Fibroblast of skin of scalp (primary cell): ENCODE measurements at places on chromosomes 7 and 10.

DNA sequence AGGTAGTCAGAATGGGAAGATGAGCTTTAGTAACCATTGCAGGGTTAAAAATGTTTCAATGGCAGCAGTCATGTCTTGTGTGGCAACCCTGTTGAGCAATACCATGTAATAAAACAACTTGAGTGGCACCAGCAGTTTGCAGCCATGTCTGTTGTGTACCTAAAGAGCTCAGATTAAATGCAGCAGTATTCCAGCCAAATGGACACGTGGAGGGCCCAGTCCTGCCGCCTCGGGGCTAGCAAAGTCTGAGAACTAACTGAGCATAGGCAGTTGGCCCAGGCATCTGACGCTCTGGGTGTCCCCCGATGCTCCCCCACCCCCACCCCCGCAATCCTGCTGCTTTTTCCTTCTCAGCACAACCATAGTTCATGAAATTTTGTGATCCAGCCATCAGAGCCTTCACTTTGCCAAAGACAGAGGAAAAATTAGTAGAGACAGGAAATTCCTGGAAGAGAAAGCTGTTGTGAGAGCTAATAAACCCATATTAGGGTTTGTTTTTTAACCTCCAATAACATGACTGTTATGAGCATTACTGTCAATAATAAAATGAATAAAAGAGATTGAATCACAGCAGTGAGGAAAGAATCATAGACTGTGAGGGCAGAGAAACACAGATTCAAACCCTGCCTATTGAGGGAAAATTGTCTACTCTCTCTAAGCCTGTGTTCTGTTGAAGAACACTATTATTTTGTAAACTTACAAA, 220.6 kb upstream of the RHOBTB1 start:
- DNase-seq, result no peak

DNA sequence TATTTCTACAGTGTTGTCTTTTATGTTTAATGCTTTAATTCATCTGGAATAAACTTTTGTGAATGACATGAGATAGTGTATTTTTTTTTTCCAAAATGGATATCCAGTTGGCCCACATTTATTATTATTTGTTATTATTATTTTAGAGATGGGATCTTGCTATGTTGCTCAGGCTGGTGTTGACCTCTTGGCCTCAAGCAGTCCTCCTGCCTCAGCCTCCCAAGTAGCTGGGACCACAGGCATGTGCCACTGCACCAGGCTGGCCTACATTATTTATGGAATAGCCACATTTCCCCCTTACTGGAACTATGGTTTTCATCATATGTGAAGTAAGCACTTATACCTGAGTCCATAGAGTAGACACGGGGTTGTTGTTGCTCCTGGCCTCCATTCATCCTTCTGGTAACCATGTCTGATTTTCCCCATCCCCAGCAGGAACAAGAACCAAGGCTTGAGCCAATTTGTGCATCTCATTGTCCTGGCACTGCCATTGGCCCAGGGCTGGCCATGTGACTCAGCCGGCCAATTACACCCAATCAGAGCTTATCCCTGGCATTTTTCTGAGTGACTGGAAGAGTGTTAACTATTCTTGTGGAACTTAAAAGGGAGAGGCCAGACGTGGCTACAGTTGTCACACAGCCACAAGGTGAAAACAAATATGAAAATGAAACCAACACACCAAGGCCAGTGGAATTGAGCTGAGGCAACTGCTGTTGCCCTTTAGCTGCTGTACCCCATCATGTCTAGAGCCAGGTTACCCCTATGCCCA, 23.1 kb downstream of the PRF1 start:
- no peak for DNase-seq

DNA sequence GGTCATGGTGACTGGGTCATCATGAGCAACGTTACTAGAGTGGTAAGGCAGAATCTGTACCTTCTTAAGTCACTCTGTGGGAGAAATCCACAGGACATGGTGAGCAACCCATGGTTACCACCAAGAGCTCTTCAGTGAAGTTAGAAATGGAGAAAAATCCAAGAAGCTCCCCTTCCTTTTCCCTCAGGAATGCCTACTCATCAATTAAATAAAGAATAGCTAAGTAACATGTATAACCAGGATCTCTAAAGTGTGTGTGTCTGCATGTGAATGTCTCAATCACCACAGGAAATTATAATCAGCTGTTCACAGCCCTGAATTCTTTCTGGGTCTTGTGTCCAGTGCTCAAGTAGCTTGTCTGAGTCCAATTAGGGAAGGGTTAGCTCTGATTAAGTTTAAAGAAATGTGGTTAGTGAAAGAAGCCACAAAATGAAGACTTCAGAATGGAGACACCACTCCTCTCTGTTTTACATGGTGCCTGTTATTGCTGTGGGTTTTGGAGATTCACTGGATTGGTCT, 73.2 kb downstream of the SEM1 start:
- DNase-seq, result peak; percentile 62

DNA sequence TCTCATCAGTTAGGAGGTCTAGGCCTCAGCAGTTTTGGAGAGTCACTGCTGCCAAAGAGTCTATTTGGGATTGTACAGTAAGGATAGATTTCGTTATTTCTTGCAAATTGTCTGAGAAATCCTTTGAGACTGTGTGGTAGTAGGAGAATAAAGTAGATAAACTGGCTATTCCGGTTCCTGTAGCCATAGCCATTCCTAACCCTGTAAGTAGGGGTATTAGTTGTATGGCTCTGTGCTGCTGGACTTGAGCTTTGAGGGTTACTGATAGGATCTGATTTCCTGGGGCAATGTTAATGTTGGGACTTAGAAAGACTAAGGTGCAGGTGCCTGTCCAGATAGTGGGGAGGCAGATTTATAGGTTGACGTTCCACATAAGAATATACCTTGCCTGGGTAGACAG, 36.1 kb upstream of the ZNF138 start:
- no peak for DNase-seq

DNA sequence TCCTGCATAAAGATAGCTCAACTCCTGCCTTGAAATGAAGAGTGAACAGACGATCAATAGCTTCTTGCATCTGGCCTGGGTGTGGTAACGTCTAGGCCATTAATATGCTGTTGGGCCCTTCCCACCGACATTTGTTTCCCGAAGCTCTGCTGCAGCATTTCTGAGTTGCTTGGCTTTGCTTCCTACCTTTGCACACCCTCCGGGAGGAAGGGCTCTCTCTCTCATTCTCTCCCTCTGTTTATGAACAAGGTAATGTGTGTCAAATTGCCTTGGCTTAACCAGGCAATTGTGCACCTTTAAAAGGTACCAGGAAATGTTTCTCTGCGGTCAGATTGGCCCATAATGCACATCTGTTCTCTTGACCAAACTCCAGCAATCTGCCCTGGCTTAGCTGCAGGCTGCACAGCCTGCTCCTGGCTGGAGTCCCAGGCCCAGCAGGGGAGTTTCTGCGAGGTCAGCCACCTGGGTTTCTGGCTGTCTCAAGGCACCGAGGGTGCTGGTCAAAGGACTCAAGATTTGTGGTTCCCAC, 223.7 kb downstream of the SNX10 start:
- no peak for DNase-seq

DNA sequence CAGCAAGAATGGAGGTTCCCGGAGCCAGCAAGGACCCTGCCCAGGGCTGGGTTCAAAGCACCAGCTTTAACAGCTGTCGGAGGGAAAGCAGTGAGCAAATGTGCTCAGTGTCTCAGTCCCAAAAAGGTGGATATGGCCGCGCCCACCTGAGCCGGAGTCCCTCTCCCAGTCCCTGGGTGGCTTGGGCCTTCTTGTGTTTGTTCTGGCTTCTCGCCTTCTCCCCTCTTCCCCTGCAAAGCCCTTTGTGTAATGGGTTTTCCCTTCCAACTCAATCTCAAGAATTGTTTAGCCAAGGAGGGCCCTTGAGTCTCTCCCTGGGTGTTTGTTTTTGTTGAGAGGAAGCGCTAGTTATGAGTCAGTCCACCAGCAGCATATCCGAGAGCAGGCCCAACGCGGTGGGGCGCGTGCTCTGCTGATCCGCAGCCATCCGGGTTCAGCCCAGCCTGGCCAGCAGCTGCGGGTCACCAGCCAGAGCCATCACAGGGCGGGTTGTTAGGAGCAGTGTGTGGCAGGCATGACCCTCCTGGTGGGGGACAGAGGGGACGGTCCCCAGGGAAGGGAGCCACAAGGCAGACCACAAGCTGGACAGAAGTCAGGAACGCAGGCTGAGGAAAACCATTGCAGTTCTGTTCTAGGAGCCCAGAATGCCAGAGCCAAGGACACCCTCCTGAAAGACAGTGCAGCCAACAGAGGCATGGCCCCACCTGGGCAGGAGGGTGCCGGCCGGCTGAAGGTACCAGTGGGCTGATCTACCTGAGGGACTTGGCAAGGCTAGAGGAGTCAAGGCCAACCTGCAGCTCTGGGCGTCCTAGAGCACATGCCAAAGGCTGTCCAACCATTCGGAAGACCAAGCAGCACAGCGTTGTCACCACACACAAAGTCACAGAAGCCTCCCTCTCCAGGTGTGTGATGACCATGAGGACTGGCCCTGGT, 21.3 kb downstream of the CALML3 start:
- DNase-seq, result peak; percentile 88

DNA sequence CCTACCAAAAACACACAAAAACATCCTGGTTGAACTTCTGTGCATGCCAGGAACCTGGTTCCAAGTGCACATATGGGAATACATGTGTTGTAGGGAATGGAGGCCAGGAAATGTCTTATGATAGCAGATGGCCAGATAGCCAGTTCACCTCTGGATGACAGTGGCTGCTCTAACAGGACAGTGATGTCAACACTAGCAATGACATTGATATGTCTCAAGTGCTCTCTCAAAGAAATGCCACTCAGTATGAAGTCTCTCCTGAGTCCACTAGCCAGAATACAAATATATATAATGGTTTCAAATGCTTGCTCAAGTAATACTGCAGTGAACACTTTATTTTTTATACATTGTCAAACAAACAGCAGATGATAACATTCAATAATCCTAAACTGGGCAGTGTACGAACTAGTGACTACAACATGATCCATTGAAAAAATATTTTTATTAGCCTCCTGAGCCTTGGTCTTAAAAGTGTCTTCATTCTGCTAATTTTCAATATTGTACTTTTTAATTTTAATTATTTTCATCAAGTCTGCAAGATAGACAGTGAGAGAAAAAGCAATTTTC, 26.0 kb upstream of the PCDH15 start:
- DNase-seq, result no peak

GRCh38 chr7:80263333-80263732, 128.7 kb downstream of the GNAI1 start:
- DNase-seq, result no peak

- DNase-seq, result no peak
Measured at GRCh38 chr10:4522296-4523000, 303.6 kb upstream of the AKR1E2 start.

DNA sequence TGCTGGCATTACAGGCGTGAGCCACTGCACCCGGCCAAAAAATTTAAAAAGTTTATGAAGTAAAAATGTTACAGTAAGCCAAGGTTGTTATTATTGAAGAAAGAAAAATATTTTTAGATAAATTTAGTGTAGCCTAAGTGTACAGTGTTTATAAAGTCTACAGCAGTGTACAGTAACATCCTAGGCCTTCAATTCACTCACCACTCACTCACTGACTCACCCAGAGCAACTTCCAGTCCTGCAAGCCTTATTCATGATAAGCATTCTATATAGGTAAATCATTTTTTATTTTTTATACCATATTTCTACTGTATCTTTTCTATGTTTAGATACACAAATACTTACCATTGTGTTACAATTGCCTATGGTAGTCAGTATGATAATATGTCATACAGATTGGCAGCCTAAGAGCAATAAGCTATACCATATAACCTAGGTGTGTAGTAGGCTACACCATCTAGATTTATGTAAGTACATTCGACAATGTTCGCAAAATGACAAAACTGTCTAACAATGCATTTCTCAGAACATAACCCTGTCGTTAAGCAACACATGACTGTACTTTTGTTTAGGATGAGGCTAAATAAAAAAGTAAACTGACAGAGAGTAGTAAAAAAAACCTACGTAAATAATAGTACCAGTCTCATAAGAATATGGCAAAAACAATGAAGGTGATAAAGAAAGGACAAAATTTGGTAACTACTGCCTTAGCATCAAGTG, 77.8 kb upstream of the FAM133B start:
- peak; percentile 11 for DNase-seq

- DNase-seq, result peak; percentile 32
Measured at GRCh38 chr7:127652333-127653248, 597 bp downstream of the SND1 start.

DNA sequence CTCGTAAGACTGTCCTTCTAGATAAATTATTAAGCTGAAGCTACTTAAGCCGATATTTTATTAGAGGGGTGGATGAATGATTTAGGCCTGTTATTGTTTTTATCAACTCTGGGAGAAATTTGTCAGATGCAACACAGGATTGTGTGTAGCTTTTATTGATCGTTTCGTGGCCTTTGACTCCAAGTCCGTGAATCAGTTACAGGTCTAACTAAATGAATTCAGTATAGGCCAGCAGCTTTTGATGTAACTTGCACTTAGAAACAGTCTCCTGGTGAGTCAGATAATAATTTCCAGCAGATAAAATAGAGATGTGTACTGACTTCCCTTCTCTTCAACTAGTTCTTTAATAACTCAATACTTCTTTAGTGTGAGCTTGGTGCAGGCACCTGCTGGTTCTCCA, 341.7 kb upstream of the SMIM30 start:
- no peak for DNase-seq

DNA sequence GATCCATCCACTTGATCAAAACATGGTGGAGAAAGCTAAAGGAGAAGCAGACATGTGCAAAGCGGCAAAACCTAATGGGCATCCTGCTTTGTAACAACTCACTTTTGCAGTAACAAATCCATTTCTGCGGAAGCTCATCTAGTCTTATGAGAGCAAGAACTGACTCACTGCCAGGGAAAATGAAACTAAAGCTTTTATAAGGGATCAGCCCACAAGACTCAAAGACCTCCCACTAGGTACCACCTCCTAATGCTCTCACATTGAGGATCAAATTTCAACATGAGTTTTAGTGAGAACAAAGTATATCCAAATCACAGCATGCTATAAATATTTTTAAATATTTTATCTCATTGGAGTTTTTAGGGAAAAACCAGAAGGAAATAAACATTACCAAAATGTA, 120.1 kb upstream of the GNAI1 start:
- DNase-seq, result peak; percentile 68

DNA sequence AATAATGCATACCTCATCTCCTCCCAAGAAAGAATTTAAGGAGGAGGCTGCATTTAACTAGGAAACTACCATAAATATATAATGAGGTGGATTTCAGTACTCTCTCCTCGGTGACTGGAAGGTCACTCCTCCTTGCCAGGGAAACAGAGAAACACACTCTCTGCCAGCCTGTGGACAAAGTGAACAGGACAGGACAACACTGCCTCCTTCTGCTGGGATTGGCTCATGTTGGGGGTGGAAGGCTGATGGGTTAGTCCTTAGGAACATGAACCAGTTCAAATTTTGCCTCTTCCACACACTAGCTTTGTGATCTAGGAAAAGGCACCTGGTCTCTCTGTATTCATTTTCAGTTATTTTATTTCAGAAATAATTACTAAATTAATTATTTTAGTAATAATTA, 50.6 kb upstream of the STEAP4 start:
- peak; percentile 11 for DNase-seq

DNA sequence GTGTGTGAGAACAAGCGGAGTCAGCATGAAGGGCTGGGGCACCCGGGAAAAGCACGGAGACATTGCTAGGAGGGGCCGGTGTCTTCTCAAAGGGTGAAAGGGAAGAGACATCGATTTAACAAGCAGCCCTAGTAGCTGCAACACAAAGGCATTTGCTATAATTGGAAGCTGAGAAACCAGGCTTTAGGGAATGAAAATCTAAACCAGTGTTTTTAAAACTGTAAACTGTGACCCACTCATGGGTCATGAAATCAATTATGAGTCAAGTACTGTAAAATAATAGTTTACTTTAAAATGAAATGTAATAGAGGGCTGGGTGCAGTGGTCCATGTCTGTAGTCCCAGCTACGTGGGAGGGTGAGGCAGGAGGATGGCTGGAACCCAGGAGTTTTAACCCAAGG, 128.7 kb upstream of the RHEB start:
- DNase-seq, result no peak

- DNase-seq, result no peak
Measured at GRCh38 chr7:30237271-30237695, 47.1 kb upstream of the ZNRF2 start.
